ENCODE measurements at places on chromosomes 1 and 21. TPM values are rescaled to one million over a fixed set of nuclear protein-coding genes. Genes with fewer than 3 reads are reported as not detected.

Gene LAX1
- total RNA-seq: not detected

Gene PADI2
- total RNA-seq: 0.41 TPM

Gene S100A4
- total RNA-seq: 1.6 TPM

Gene EVA1C
- 2.4 TPM for total RNA-seq

Gene ZBTB8B
- 15.9 TPM for total RNA-seq

Gene OR10J1
- not detected for total RNA-seq

Gene FNDC10
- total RNA-seq: 2.9 TPM

Gene FAM72A
- 2.4 TPM for total RNA-seq

Gene SPRR5
- not detected for total RNA-seq

Gene IQGAP3
- total RNA-seq: 1.2 TPM

Gene FAM151A
- total RNA-seq: not detected

Gene MTMR11
- total RNA-seq: 2.0 TPM

Gene CRYAA
- not detected for total RNA-seq

Gene OLIG2
- total RNA-seq: 14.7 TPM

Gene PIGR
- not detected for total RNA-seq

Gene SEC22B
- total RNA-seq: 26.1 TPM

Gene C8A
- not detected for total RNA-seq

Gene LRRN2
- 7.7 TPM for total RNA-seq

Gene GJA5
- total RNA-seq: 1.6 TPM

Gene VAMP3
- total RNA-seq: 28.9 TPM

Gene SLC6A17
- 16.7 TPM for total RNA-seq

Gene PGBD5
- 15.9 TPM for total RNA-seq

Gene OBSCN
- total RNA-seq: 30.2 TPM

Gene CFHR4
- total RNA-seq: 0.41 TPM

Gene CD5L
- under 0.01 TPM for total RNA-seq

Gene KMO
- total RNA-seq: 0.82 TPM

Gene CCT8
- total RNA-seq: 262 TPM

Gene DENND2C
- 2.0 TPM for total RNA-seq

Gene ATP8B2
- 25.3 TPM for total RNA-seq

Gene CITED4
- under 0.01 TPM for total RNA-seq

Gene PRDM16
- total RNA-seq: 1.6 TPM

Gene GNG12
- total RNA-seq: 21.2 TPM

Gene MYOC
- total RNA-seq: under 0.01 TPM

Gene MPL
- not detected for total RNA-seq

Gene OR2T33
- not detected for total RNA-seq

Gene OLFML2B
- total RNA-seq: 1.2 TPM

Gene VANGL2
- total RNA-seq: 11.0 TPM

Gene CCDC28B
- 34.2 TPM for total RNA-seq

Gene CELA2B
- total RNA-seq: not detected

Gene HNRNPR
- 159 TPM for total RNA-seq

Gene LAMC1
- 29.3 TPM for total RNA-seq

Gene CC2D1B
- 10.2 TPM for total RNA-seq

Gene ELAPOR1
- total RNA-seq: 15.9 TPM

Gene PTAFR
- total RNA-seq: 1.2 TPM

Gene GJC2
- total RNA-seq: 0.82 TPM

Gene GBP6
- total RNA-seq: under 0.01 TPM

Gene HTR6
- 0.41 TPM for total RNA-seq

Gene NCAM2
- 63.6 TPM for total RNA-seq

Gene TSPEAR
- not detected for total RNA-seq

Gene WLS
- total RNA-seq: 28.1 TPM

Gene RNU1-4
- under 0.01 TPM for total RNA-seq

Gene NBPF9
- 13.0 TPM for total RNA-seq

Gene CRP
- total RNA-seq: not detected

Gene EFNA3
- 9.8 TPM for total RNA-seq

Gene TMEM81
- total RNA-seq: 3.3 TPM

Gene CFAP45
- total RNA-seq: under 0.01 TPM

Gene WNT3A
- total RNA-seq: not detected

All from frontal cortex (tissue), 4 donors.